ENCODE measurements at places on chromosomes 6 and 20.
A peak's percentile ranks its signal among the peaks of the same experiment; 100 is the strongest.

GRCh38 chr6:149080511-149080910 lies 237.0 kb upstream of the TAB2 start:
- no peak for DNase-seq

GRCh38 chr20:38229376-38230252 lies 30.9 kb downstream of the KIAA1755 start:
- peak; percentile 43 for DNase-seq

DNA sequence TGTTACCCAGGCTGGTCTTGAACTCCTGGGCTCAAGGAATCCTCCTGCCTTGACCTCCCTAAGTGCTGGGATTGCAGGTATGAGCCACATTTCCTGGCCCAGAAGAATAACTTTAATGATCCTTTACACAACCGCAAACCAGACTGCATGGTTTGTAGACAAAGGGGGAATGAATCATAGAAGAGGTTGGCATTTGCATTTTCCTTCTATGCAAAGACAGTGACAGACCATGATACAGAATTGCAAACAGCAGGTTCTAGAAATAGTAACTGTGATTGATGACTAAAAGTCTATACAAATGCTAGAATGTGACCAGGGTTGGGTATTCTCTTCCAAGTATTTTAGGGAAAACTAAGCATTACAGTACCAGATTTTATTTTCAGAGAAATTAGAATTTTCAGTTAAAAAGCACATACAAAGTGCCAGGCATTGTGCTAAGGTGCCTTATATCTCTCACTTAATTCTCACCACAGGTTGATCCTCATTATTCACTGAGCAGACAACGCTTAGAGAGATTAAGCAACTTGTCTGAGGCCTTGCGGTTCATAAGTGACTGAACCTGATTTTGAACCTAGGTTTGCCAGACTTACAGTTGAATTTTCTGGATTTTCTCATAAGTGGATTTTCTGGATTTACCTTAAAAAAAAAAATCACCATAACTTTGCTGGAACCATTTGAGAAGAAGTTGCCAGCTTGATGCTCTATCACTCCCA lies 146.6 kb downstream of the ZFAND3 start:
- DNase-seq: no peak

DNA sequence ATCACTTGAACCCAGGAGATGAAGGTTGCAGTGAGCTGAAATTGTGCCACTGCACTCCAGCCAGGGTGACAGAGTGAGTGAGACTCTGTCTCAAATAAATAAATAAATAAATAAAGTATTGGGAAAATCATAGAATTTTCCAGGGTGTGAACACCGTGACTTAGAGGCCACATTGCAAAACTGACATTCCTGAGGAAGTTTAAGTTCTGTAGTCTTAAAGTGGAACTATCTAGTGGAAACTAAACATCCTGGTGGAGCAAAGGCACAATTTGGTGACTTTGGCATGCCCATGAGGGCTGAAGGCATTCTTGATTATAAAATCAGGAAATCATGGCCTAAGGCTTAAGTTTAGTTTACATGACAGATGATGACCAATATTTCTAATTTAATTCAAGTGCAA lies 32.7 kb upstream of the MCM3 start:
- DNase-seq: no peak

DNA sequence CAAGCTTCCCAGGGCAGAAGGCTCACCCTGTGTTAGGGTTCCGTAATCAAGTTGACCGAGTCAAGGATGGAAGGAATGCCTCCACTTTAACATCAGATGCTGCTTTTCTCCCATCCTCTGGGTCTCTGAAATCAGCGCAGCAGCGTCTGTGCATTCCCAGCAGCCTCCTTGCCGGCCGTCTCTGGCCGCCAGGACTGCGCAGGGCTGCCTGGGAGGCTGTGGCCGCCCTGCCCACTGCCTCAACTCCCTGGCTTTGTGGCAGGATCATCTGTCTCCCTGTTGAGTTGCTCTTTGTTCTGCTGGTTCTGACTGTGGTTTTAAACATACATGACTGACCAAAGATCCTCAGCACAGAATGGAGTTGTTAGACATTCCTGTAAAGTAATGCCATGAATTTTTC lies 56.5 kb downstream of the DLL1 start:
- DNase-seq: no peak

DNA sequence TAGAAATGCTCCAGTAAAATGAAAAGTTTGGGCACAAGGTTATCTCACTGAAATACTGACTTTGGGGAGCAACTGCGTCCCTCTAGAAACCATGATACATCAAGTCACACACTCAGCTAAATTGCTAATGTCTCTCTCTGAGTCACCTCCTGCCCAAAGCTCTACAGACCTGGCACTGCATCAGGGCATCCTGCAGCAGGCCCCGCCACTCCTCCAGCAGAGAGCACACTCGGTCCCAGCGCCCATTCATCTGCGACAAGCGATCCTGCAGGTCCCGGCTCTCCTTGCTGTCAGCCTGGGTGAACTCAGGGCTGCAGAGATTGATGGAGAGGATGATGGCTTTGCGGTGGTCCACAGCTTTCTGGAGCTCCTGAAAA lies 329.0 kb downstream of the ESR1 start:
- DNase-seq: no peak

GRCh38 chr6:5325173-5325572 lies 63.9 kb downstream of the FARS2 start:
- no peak for DNase-seq

- no peak for DNase-seq
Observed at GRCh38 chr20:61118429-61119224, 133.4 kb upstream of the CDH4 start.

- DNase-seq: peak; percentile 43
Observed at GRCh38 chr6:5582762-5583161, 321.4 kb downstream of the FARS2 start.

GRCh38 chr6:9936551-9936950 lies 478.3 kb downstream of the TFAP2A start:
- DNase-seq: no peak

DNA sequence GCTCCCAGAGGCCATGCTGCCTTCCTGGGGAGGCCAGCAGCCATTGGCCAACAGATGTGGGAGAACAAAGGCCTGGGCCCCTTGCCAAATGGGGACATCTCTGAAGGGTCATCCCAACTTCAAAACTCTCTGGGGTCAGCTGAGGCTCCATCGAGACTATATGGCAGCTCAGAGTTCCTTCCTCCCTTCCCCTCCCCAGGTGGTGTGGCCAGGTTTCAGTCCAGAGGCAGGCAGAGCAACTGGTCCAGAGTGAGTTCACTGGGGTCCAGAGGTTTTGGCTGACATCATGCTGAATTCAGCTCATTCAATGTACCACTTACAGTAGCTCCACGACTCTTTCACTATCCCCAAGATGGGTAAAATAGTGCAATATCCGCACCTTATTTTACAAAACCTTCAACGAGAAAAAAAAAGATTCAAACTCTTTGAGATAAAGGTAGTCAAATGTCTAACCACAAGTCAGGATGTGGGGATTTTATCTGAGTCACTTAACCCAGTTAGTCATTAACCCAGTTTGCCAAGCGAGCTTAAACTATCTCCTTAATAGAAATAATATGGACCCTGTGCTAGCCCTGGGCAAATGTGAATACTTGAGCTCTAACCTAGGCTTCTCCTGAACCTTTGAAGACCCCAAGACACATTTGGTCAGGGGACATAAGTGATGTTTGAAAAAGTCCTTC lies 108.4 kb upstream of the PLEKHG1 start:
- no peak for DNase-seq

- no peak for DNase-seq
Observed at GRCh38 chr6:167113935-167114910, 8.7 kb upstream of the CCR6 start.

DNA sequence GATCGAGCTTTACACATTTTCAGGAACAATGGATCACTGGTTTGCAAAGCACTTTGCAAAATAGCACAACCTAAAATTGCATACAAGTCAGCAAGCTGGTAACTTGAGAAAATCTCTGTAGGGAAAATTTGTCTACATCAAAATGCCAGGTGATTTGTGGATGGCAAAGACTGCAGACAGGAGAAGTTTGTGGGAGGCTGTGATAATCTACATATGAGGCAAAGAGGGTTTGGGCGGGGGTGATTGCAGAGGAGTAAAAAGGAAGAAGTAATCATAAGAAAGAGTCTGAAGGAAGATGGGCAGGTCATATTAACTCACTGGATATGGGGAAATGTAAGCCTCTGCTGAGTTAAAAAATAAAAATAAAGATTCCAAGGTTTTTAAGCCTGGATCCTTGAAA lies 166.3 kb upstream of the STXBP5 start:
- no peak for DNase-seq

GRCh38 chr6:72084992-72085569 lies 198.7 kb downstream of the RIMS1 start:
- peak; percentile 36 for DNase-seq

- DNase-seq: peak; percentile 32
Observed at GRCh38 chr20:53162251-53162835, 190.2 kb downstream of the TSHZ2 start.

DNA sequence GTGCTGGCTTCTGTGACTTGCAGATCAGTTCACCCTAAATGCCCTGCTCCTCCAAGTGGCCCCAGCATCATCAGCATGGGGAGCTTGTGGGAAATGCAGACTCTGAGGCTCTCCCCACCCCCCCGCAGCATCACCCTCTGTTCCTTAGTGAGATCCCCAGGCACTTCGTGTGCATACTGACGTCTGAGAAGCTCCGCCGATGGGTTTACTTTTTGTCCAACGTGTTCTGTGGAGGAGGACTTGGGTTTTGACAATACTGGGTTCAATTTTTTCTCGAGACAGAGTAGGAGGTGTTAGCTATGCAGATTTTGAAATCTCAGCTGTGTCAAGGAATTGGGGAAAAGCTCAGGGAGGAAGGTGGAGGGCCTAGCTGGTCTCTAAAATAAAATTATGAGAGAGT lies 38.3 kb upstream of the ZNF831 start:
- DNase-seq: no peak

DNA sequence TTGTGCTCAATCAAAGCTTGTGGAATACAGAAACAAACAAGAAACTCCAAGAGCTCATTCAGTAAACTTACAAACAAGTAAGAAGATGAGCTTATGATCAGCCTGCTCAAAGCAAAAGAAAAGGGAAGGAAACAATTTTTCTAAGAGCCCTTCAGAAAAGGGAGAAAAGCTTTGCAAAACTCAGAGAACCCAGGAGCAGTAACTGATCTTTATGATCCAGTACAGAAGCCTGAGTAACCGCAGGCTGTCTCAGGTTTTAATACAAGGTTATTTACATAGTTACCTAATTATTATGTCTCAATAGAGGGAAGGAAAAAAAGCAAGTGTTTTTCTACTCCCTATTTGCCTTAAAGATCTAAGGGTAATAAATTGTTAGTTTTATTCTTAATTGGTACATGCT lies 226.5 kb downstream of the MAFB start:
- DNase-seq: no peak

DNA sequence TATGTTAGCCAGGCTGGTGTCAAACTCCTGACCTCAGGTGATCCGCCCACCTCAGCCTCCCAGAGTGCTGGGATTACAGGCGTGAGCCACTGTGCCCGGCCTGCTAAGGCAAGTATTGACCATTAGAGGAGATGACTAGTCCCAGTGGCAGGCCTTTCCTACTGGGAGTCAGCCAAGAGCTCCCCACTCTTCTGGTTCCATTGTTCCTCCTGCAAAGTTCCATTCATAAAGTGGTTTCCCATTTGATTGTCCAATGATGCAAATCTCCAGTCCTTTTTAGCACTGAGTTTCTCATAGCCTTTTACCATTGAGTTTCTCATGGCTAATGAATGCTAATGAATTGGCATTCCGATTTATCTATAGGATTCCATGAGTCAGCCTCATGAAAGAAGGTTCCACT lies 148.3 kb upstream of the ESR1 start:
- DNase-seq: no peak

- no peak for DNase-seq
Observed at GRCh38 chr20:37348792-37349516, 3.0 kb downstream of the SRC start.

DNA sequence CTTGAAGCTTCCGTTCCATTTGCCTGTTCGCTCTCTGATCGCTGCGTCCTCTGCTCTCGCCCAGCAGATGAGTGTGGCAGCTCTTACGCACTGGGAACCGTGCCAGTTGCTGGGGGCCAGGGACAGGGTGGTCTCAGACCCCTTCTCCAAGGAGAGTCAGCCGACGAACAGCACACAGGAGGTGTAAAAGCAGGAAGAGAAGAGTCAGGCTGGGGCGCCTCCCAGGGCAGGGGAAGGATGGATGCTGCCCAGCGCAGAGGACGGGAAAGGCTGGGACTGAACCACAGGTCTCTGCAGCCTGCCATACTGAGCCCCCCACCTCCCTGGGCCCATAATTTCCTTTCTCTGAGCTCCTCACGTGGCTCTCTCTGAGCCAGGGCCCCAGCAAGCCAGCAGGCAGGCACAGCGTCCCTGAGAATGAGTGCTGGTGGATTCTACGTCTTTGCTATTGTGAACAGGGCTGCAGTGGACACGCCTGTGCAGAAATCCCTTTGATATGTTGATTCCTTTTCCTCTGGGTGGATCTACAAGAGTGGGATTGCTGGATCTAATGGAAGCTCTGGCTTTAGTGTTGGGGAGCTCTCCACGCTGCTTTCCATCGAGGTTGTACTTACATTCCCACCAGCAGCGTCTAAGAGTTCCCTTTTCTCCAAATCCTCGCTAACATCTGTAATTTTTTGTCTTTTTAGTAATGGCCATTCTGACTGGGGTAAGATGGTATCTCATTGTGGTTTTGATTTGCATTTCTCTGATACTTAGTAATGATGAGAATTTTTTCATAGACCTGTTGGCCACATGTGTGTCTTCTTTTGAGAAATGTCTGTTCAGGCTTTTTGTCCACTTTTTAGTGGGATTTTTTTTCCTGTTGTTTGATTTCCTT lies 104.1 kb downstream of the PSMB1 start:
- no peak for DNase-seq

GRCh38 chr20:44959638-44960102 lies 527 bp downstream of the TOMM34 start:
- DNase-seq: peak; percentile 41

GRCh38 chr6:12614456-12614855 lies 102.1 kb upstream of the PHACTR1 start:
- no peak for DNase-seq

DNA sequence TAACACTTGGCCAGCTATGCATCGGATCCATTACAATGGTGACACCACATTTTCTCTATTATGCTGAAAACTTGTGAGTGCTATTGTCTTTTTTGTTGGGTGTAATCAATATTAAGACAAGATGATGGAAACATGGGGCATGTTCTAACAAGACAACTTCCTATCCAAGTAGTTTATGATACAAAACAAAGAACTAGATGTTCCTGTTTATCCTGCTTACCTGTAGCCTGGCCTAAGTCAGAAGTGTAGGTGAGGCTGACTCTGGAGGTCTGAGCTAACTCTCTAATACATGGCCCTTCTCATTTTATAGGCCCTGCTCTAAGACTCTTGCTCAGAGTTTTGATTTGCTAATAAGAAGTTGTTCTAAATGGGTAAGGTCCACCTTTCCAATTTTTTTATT lies 242.4 kb upstream of the STXBP5 start:
- no peak for DNase-seq

GRCh38 chr20:58621906-58622548 lies 29.1 kb upstream of the STX16 start:
- DNase-seq: peak; percentile 47

- DNase-seq: peak; percentile 24
Observed at GRCh38 chr6:51569594-51569993, 517.8 kb downstream of the PKHD1 start.

GRCh38 chr6:43770372-43771209 lies 580 bp downstream of the VEGFA start:
- DNase-seq: peak; percentile 44
